Stimulated activated CD4-positive, alpha-beta T cell treated with anti-CD3 and anti-CD28 coated beads, Interleukin-2, amount 100 ng/mL, for 4 hours (primary cell): ENCODE measurements at places on chromosomes 7 and 10.

GRCh38 chr7:496528-497295, 22.9 kb downstream of the PDGFA start:
- DNase-seq, result no peak

DNA sequence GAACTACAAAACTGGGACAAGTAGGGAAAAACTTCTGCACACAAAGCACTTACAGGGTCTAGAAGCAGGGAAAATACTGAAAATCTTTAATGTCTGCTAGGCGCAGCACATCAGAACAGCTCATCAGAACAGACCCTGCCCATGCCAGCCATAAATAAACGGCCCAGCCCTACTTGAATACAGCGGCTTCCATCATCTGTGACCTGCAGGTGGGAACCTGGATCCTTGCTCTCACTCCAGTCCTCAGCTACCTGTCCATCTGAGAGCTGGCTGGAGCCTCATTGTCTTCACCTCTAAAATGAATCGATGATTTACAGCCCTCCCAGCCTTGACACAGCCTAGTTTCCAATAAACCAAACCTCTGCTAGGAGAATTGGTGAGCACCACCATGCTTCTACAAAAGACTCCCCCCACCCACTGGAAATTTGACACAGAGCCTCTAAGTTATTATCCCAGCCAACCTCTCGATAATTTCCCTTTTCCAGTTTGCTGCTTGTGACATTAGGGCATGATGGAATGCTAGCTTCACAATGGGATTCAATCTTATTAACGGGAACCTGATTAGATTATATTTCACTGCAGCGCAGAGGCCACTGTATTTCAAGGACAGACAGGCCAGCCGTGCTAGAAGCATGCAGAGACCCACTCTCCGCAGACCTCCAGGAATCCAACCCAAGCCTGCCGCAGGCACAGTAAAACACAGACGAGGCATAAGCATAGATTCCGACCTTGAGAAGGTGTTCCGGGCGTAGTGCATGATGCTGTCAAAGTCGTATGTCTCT, 61.6 kb upstream of the OPALIN start:
- DNase-seq, result no peak

- DNase-seq, result no peak
Observed at GRCh38 chr10:13536674-13537366, 8.0 kb upstream of the BEND7 start.

- peak; percentile 13 for DNase-seq
Observed at GRCh38 chr7:138898255-138898654, 82.9 kb downstream of the KIAA1549 start.

- DNase-seq, result no peak
Observed at GRCh38 chr10:87671139-87671815, 11.6 kb downstream of the PAPSS2 start.

GRCh38 chr7:140448781-140449480, 30.4 kb downstream of the MKRN1 start:
- DNase-seq, result no peak

GRCh38 chr10:61830072-61830845, 71.2 kb upstream of the ARID5B start:
- DNase-seq, result no peak

GRCh38 chr10:129761197-129761972, 202.7 kb downstream of the EBF3 start:
- no peak for DNase-seq

DNA sequence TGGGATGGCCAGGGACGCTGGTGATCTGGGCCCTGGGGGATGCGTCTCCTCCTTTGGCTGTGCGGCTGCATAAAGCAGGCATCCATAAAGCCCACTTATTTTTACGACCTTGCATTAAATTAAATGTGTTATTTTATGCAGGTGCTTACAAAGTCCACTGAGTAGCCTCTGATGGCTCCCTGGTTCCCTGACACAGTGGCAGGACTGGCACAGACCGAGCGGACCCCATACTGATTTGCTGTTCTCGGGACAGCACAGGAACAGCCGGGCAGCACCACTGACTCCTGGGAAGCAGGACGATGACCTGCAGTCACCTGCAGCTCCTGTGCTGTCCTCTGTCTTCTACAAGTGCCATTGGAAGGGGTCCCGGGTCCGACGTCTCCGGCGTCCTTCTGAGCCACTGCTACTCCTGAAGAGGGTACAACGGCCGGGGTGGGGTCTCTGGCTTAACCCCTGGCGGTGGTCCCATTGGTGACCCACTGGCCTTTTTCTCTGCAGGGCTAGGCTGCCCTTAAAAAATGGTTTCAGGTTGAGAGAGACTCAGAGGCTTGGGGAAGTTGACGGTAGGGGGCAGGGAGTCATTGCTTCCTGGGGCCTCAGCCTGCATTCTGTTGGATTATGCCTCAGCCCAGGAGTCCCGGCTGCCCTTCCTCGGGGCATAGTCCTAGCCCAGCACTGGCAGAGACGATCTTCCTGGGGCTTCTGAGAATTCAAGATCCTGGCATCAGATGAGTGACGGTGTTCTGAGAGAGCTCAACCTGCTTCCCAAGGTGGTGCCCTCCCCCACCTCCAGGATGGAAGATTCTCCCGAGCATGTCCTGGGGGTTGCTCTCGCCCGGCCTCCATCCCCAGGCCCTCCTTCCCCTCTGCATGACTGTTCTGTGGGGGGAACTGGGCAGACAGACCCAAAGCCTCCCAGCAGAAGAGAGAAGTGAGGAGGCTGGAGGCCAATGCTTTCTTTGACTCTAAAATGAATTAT, 330.1 kb downstream of the ADARB2 start:
- no peak for DNase-seq

- no peak for DNase-seq
Observed at GRCh38 chr7:142602183-142602582, 147.1 kb upstream of the PRSS1 start.

DNA sequence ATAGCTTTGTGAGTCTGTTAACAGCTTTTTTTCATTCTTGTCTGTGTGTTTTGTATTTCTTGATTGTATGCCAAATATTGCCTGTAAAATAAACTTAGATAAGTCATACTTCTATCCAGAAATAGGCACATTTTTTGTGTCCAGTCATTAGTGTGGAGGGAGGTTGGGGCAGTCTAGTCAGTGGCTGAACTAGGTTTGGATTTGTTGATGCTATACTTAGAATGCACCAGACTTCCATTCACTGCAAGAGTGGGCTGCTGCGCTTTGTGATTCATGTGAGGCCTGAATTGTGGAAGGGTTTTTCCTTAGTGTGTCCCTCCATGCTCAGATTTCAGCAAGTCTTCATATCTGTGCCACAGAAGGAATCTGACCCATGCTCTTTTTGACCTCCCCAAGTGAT, 50.0 kb downstream of the TRUB1 start:
- no peak for DNase-seq

GRCh38 chr7:47338026-47338425, 243.9 kb downstream of the TNS3 start:
- DNase-seq, result no peak

GRCh38 chr10:43409385-43410109, 561 bp upstream of the HNRNPF start:
- peak; percentile 59 for DNase-seq

- DNase-seq, result no peak
Observed at GRCh38 chr7:143269251-143269650, 6.0 kb downstream of the GSTK1 start.

GRCh38 chr7:1415389-1415990, 43.8 kb downstream of the MICALL2 start:
- no peak for DNase-seq

GRCh38 chr7:128963327-128963757, 25.6 kb downstream of the IRF5 start:
- DNase-seq, result no peak

DNA sequence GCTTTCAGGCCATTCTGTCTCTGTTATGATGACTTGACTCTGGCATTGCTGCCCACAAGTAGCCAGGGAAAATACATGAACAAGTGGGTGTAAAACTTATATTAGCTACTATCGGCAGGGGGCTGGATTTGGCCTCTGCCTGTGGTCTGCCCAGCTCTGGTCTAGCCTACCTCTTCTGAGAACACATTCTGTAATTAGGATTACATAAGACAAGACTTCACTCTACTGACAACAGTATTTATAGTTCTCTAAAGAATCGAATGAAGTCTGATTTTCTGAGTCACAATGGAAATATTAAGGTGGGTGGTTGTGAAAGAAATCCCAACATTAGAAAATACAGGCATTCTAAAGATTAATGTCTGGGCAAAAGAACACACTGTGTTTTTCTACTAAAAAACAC, 55.5 kb downstream of the DLD start:
- no peak for DNase-seq

GRCh38 chr10:118395947-118396346, 53.8 kb upstream of the FAM204A start:
- no peak for DNase-seq

DNA sequence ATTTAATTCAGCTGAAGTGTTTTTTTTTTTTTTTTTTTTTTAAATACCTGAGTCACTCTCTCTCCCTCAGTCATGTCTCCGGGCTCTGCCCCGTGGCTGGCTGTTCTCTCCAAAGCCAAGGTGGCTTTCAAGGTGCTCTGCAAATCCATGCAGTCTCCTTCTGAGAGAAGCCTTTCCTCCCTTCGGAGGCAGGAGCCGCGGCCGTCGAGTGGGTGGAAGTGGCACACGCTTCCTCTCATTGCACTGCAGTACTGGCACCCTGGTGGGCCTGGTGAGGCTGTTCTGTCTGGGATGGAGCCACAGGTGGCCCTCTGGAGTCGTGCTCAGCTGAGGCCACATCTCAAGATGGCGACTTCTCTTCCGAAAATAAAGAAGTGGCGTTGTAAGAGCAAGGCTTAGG, 221.8 kb downstream of the GLRX3 start:
- no peak for DNase-seq

DNA sequence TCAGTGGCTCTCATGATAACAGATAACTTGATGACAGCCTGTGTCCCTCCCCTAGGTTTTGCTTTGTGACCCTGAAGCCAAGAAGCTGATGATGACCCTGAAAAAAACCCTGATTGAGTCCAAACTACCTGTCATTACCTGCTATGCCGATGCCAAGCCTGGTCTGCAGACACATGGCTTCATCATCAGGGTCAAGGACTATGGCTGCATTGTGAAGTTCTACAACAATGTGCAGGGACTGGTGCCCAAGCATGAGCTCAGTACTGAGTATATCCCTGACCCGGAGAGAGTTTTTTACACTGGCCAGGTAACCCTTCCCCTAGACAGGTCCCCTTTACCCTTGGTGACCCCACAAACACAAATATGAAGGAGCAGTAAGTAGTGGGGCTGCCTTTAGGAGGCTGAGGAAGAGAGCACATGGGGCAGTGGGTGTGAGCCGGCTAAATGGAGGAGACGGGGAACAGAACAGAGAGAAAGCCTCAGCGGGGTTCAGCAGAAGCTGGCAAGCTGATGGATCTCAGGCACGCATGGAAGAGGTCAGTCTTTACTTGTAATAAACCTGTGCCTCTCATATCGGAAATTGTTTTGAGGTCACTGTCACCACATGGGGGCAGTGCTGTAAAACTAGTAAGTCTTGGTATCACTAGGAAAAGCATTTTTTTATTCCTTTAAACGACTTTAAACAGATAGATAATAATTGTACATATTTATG, 20.2 kb downstream of the PDCD11 start:
- peak; percentile 33 for DNase-seq

DNA sequence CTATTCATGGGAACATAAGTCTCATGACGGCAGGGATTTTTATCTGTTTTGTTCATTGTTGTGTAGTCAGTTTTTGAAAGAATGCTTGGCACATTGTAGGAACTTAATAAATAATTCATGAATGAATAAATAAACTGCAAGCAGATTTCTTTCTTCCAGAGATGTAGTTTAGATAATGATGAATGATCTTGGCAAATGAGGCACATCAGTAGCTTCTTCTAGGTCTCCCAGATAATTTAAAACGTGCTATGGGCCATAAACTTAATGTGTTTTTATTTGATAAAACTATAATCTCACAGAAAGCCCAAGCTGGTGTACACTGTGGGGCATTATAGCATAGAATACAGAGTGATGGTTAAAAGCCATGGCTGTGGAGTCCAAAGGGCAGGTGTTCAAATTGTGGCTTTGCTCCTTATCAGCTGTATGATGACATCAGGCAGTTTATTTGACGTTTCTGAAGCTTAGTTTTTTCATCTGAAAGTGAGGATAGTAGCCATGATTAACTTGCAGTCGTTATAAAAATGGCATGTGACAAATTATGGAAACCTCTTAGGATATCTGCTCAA, 3.5 kb downstream of the MGAM start:
- DNase-seq, result no peak

- no peak for DNase-seq
Observed at GRCh38 chr7:149855361-149856305, 17.5 kb downstream of the ZNF862 start.

GRCh38 chr10:126583552-126584200, 86.8 kb downstream of the C10orf90 start:
- no peak for DNase-seq

GRCh38 chr10:80474941-80475340, 20.8 kb downstream of the TSPAN14 start:
- DNase-seq, result no peak

DNA sequence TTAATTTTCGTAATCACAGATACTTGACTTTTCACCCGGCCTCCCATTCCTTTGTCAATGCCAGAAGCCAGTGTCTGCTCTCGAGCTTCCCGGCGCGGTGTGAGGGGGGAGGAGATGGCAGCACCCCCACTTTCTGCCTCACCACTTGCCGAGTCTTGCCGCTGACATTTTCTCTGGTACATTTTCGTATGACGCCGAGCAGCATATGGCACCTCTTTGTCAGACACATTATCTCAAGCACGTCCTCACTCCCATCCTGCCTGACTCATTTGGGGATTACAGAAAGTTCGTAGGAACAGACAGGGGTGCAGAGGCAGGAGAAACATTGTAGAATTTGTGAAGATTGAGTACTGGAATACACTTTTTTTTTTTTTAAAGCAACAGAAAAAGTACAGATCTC, 60.8 kb upstream of the SORCS3 start:
- DNase-seq, result no peak

DNA sequence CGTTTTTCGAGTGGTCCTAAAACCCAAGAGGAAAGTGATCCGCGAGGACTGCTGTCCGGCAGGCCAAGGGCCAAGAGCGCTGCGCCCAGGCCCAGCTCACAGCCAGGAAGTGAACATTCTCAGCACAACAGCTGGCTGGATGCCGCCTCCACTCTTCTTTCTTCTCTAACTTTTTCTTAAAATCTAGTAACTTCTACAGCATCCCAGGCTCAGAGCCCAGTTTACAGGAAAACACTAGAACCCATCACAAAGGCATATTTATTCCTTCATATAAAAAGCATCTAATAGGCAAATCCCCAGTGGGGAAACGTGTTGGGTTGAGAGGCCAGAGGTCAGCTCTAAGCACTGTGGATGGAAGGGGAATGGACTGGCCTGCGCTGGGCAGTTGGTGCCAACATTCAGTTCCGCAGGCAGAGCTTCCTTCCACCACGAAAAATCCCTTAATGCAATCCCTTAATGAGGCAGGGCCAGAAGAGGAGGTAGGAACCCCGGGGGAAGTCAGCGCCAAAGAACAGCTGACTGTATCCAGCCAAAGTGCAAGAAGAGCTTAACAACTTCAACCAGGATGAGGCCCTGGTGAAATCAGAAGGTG, 74.8 kb downstream of the ZRANB1 start:
- DNase-seq, result no peak

DNA sequence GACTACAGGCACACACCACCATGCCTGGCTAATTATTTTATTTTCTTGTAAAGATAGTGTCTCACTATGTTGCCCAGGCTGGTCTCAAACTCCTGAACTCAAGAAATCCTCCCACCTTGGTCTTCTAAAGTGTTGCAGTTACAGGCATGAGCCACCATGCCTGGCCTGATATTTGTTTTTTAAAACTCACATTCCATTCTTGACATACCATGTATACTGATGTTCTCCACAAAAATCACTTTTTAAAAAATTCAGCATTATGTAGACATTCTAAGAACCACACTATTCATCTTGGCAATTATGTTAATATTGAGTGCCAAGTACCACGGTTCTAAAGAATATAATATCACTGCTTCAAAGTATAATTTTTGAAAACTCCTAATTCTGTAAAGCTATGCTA, 43.5 kb downstream of the IDE start:
- DNase-seq, result no peak
